ENCODE measurements at places on chromosomes 6 and 20. TPM values are rescaled to one million over a fixed set of nuclear protein-coding genes. Genes with fewer than 3 reads are reported as not detected.

DNA sequence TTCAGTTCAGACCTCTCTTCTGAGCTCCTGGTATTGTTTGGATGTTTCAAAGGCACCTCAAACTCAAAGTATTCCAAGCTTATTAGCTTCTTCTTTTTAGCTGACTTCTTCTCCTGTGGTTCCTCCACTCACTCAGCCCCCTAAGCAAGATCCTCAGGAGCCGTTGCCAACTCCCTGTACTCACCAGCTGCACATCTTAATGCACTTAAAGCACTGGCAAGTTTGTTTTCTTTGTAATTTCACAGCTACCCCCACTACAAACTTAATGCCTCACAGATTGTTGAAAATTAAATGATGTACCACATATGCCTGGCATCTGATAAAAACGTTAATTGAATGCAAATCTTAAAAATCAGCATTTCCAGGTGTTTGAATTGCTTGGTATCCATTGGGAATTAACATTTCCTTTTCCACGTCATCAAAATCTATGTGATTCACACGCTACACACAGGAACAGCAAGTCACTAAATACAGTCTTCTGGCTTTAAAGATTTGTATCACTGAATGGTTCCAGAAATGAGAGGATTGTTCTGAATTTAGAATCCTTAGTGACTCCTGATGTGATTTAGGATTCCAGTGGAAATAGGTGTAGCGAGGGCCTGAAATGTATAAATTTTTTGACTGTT, 24.5 kb downstream of the CALHM6 start:
- no peak overlapping the region for H3K4me3 ChIP-seq
- H3K27me3 ChIP-seq = no peaks in the 10 kb centered on the region
- DNase-seq = no peak
- H3K27ac ChIP-seq = no peak overlapping the region
- no peaks in the 10 kb centered on the region for H3K4me1 ChIP-seq

The ARFGEF3 gene
- 1.6 TPM for total RNA-seq

The MACROD2 gene
- total RNA-seq = 11.2 TPM

The MPIG6B gene
- total RNA-seq = 0.84 TPM

- peak within 1 kb of the TSS; percentile 2 for H3K4me3 ChIP-seq
- peaks cover 3% of the 10 kb centered on the region for H3K27me3 ChIP-seq
- no peaks in the 10 kb centered on the region for H3K4me1 ChIP-seq
- peak; percentile 77 for DNase-seq
Observed at GRCh38 chr6:10886691-10887502, at the start of gene SYCP2L. Gene SYCP2L (plus strand): TSS chr6:10887052. CDS start chr6:10887127, 75 bp downstream.

GRCh38 chr6:136952714-136953260, 30.7 kb downstream of the SLC35D3 start:
- H3K4me1 ChIP-seq = no peaks in the 10 kb centered on the region
- no peak overlapping the region for H3K27ac ChIP-seq
- no peak for DNase-seq
- H3K4me3 ChIP-seq = no peak overlapping the region
